ENCODE measurements at places on chromosomes 7 and 10.

DNA sequence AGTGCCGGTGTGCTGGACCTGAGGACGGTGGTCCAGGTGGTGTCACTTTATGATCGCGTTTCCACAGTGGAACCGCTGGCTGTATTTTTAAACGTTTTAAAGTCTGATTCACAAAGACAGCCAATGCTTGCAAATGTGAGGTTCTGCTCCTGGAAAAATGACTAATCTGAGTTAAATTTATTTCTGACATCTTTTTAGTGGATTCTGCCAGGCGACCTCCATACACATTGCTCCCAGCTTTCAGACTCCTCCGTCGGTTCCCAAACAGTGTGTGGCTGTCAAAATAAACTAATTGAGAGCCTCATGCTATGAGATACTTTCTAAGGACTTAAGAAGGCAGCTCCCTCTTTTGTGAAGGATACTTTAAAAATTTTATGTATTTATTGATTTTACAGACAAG is 12.7 kb upstream of the TTYH3 start:
- DNase-seq = no peak

DNA sequence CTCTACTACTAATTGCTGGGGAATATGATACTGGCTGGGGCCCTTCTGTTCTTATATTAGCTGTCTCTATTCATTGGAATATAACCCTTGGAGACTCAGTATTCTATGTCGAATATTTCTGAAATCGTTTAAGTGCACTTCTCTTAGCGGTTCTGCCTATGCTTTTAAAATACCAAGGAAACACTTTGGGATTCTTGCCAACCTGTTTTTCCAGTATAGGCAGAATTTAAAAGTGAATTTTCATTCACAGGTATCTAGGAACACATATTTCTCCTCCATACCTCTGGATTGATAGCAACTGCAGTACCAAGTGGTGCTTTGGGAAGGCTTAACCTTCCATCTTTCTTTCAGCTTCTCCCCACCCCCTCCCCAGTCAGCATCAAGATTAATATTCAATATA is 370.3 kb upstream of the LRRN3 start:
- DNase-seq = no peak

DNA sequence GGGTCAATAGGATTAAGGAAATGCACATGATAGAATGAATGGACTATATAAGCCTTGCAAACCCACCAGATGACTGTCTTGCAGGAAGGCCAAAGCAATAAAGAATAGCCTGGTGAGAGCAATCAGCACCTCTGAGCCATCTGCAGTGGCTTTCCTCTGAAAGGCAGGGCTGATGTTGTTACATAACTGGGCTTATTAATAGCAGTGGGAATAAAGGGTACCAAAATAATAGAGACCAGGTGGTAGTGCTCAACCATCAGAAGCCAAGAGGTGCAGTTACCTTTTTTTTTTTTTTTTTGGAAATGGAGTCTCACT is 16.8 kb upstream of the VPS26A start:
- no peak for DNase-seq

GRCh38 chr10:106185951-106186350 is 978.6 kb downstream of the SORCS1 start:
- DNase-seq = no peak

DNA sequence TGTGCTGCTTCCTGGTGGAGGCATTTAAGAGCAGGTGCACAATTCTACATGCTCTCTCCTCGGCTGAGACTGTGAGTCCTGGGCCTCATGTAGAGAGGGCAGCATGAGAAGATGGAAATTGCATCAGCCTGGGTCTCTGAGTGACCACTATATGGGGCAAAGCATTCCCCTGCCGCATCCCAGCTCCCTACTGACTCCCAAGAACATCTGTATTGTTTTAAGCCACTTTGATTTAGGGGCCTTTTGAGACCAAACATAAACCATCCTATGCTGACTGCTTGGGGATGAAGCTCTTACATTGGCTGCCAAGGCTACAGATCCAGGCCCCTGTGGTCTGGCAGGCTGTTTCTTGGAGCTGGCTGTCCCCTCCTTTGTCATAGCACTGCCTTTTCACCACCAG is 101.3 kb upstream of the TBX20 start:
- DNase-seq = no peak

- DNase-seq = no peak
Measured at GRCh38 chr10:124974131-124974530, 32.2 kb downstream of the ZRANB1 start.

- peak; percentile 92 for DNase-seq
Measured at GRCh38 chr10:96708456-96708855, 11.9 kb downstream of the PIK3AP1 start.

- DNase-seq = no peak
Measured at GRCh38 chr10:132264966-132265889, 42.5 kb downstream of the STK32C start.

GRCh38 chr7:18760046-18760445 is 264.5 kb downstream of the HDAC9 start:
- DNase-seq = no peak

GRCh38 chr7:137992550-137993394 is 9.1 kb downstream of the CREB3L2 start:
- DNase-seq = no peak

DNA sequence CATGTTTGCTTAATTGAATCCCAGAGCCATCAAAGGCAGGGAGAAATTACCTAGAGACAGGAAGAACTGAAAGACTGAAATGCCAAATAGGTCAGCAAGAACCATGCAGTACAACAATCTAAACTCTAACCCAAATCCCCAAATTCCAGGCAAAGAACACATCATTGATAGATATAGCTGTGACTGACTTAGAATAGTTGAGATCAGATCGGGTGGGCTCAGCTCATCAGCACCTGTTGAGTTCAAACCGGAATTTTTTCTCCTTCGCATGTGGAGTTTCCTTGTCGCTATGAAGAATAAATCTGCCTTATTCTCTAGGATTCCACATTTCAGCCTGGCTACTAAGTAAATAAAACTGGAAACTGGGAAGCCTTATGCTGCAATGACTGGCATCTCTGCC is 1.4 kb downstream of the ANKMY2 start:
- no peak for DNase-seq

DNA sequence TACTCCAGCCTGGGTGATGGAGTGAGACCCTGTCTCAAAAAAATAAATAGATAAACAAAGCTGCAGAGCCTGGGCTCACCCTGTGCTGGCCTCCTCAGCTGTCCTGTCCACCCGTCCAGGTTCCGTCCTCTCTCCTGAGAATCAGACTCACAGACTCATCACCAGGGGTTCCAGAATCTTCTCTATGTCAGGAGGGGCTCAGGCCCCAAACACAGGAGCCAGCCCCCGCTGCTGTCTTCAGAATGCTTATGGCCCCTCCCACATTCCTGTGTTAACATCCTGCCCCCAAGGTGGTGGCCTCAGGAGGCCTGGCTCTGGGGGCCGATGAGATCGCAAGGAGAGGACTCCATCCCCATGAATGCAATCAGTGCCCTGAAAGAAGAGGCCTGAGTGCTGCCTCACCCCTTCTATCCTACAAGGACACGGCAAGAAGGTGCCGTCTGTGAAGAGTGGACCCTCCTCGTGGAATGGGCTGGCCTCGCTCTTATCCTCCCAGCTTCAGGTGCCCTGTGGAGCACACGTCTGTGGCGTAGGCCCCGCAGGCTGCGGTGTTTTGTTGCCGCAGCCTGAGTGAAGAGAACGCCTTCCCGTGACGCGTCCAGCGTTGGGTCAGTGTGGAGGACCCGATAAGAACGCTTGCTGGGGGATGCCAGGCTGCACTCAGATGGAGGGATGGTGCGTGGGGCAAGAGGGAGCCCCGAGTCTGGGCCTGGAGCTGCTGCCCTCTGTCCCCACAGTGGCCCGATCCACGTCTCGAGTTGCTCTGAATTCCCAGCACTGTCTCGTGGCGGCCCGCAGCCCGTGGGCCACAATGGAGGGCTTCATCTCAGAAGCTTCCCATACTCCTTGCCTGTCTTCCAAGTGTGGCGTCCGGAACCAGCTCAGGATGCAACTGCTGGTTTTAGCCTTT is 77.1 kb downstream of the INPP5A start:
- DNase-seq = no peak

GRCh38 chr7:45402480-45403218 is 171.5 kb upstream of the ADCY1 start:
- peak; percentile 49 for DNase-seq

DNA sequence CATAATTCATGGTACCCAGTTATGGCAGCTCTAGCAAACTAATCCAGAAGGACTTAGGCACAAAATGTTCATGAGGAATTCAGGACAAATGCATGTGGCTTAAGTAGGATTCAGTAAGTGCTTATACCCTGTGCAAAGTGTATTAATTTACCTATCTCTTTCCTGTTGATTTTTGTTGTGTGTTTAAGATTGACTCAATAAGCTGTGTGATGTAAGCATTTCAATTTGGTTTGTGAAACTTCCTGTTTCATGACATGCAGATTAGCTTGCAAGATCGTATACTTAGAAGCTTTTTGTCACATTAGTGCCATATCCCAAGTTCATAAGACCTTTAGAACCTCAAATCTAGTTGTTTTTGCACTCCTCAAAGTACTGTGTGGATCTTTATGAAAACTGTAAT is 416.7 kb downstream of the ARL4A start:
- peak; percentile 51 for DNase-seq

GRCh38 chr7:24882989-24883621 is 96.9 kb downstream of the OSBPL3 start:
- DNase-seq = peak; percentile 11

- no peak for DNase-seq
Measured at GRCh38 chr7:140640727-140641523, at the start of gene DENND2A. Gene DENND2A (minus strand): TSS chr7:140640813. CDS start chr7:140602397, 38,416 bp downstream.
